ENCODE measurements at places on chromosomes 5 and 9.

- no peak for DNase-seq
Measured at GRCh38 chr5:33261305-33261704, 179.5 kb upstream of the TARS1 start.

- DNase-seq, result no peak
Measured at GRCh38 chr5:38447786-38448185, 108.7 kb downstream of the LIFR start.

DNA sequence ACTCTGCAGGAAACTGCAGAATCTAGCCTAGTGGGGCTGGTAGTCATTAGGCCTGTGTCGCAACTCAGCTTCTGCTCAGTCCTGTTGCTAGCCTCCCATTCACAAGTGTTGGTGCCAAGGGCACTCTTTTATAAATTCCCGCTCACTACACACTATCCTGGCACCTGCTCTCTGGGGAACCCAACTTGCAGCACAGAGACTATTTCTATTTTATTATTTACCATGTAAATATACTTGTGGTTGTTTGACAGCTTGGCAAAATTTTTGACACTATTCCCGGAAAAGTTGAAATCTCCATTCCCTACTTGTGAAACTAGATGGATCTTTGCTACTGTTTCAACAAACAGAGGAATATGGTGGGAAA lies 20.4 kb upstream of the SMC2 start:
- DNase-seq, result no peak

DNA sequence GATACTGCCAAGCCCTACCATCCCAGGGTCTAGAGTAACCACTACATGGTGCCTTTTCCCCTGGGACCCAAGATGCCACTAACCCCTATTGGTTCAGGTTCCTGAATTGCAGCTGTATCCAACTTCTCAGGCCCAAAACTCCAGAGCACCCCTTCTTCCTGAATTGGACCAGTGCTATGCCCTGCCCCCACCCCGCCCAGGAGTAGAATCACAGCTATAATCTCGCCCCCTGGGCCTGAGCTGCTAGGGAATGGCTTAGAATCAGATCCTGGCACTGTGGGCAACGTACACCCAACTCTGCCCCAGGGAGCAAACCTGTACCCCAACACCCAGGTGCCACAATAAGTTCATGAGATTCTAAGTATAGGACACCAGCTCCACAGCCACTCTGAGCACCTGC lies 206.3 kb downstream of the CACNA1B start:
- no peak for DNase-seq

- DNase-seq, result no peak
Measured at GRCh38 chr5:88558366-88558765, 289.7 kb upstream of the TMEM161B start.

DNA sequence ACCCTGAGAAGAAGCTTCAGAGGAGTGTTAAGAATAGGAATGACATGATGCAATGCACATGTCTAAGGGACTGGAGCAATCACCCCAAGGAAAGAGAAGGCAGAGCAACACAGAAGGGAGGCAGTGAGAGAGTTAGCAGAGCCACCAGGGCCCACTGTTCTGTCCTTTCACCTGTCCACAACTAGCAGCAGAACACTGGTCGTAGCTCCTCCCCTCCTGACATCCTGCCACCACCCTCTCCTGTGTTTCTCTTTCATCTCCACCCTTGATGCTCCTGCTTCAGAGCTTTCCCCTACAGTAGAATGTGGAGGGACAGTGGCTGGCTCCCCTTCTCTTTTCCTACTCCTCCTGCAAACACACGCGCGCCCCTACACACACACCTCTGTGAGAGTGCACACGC lies 483.4 kb upstream of the KIF2A start:
- DNase-seq, result no peak

DNA sequence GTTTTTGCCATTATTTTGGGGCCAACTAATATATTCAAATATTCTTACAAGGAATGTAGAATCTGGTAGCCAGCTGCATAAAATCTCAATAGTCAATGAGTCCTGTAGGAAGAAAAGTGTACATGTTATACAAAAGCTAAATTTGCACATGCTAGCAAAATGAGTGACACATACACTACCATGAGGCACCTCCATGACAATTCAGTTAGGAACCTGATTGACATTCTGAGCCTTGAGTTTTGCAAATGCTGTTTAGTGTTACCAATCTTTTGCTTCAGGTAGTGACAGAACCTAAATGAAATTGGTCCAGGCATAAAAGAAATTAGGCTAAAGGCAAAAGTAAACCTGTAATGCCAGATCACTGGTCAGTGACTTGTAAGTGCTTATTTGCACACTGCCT lies 6.8 kb upstream of the DAPK1 start:
- DNase-seq, result no peak

DNA sequence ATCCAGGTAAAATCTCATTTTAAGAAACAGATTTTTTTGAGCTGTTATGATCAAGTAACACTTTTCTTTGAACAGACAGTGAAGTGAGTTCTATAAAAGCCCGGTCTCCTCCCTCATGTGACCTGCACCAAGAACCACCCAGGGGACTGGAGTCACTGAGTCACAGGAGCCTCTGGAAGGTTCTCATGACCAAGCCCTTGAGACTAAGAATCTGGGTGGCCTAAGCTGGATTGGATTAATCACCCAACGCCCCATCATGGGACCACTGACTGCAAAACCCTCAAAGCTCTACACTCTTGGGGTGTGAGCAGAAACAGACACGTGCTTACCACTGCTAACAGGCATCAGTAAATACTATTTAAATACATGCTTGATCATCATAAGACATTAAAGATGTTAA lies 48.4 kb downstream of the SECISBP2 start:
- no peak for DNase-seq

DNA sequence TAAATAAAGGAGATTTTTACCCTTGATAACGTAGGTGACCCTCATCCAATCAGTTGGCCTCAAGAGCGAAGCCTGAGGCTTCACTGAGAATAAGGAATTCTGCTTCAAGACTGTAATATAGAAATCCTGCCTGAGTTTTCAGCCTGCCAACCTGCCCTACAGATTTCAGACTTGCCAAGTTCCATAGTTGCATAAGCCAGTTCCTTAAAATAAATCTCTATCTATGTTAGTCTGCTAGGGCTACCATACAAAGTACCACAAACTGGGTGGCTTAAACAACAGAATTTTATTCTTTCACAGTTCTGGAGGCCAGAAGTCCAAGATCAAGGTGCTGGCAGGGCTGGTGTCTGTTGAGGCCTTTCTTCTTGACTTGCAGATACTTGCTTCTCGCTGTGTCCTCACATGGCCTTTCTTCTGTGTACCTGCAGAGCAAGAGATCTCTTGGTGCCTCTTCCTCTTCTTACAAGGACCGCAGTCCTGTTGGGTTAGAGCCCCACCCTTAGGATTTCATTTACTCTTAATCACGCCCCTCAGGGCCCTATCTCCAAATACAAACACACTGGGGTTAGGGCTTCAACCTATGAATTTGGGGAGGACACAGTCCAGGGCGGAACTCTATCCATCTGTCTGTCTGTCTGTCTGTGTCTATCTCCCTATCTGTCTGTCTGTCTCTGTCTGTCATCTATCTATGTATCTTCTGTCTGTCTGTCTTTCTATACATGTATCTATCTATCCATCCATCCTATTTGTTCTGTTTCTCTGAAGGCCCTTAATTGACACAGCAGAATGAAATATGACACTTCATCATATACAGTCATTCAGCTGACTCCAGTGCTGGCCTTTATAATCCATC lies 17.0 kb upstream of the CMBL start:
- no peak for DNase-seq

GRCh38 chr5:138701678-138702077 lies 51.5 kb upstream of the CTNNA1 start:
- no peak for DNase-seq

DNA sequence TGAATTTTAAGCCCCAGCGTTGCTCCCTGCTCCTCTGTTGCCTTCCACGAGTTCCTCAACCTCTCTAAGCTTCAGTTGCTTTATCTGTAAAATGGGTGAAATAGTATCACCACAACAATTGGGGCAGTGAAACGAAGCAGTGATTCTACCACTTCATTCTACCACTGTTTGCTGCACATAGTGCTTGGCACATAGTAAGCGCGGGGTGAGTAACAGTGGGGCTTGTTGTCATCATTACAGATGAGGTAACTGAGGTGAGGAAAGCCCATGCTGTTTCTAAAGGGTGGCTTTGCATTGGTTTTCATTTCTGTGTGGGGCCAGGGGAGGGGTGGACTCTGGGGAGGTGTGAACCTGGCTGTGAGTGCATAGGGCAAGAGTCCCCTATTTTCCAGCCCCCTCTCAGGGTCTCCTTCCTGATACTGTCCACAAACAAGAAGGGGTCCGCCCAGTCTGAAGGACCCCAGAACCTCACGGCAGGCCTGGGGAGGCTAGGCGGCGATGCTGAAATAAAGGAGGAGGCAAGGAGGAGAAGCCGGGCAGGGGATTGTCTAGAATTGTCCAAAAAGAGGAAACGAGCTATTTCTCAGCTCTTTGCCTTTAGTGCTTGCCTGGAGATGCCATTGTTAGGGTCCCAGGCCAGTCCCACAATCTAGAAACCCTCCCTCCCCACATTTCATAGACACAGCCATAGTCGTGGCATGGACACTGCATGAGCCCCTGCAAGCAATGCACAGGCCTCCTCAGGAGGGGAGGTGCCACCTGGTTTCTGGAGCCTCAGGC lies 65.6 kb downstream of the IL6ST start:
- DNase-seq, result no peak

GRCh38 chr5:168749391-168750100 lies 170.4 kb upstream of the PANK3 start:
- DNase-seq, result no peak

DNA sequence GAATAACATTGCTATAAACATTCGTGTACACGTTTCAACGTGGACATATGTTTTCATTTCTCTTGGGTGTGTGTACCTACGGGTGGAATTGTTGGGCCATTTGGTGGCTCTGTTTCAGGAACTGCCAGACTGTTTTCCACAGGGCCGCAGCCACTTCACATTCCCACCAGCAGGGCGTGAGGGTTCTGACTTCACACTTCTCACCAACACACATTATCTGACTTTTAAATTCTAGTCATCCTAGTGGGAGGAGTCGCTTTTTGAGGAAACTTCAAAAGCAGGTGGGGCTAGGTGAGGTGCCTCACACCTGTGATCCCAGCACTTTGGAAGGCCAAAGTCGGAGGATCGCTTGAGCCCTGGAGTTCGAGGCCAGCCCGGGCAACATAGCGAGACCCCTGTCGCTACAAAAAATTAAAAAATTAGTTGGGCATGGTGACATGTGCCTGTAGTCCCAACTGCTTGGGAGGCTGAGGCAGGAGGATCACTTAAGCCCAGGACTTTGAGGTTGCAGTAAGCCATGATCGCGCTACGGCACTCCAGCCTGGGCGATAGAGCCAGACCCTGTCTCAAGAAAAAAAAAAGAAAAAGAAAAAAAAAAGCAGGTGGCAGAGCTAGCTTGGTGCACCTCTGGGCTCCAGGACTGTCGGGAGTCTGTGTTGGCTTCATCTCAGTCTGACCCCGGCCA lies 28.5 kb downstream of the TSPAN17 start:
- DNase-seq, result no peak

- DNase-seq, result no peak
Measured at GRCh38 chr5:31113101-31113500, 80.4 kb upstream of the CDH6 start.

DNA sequence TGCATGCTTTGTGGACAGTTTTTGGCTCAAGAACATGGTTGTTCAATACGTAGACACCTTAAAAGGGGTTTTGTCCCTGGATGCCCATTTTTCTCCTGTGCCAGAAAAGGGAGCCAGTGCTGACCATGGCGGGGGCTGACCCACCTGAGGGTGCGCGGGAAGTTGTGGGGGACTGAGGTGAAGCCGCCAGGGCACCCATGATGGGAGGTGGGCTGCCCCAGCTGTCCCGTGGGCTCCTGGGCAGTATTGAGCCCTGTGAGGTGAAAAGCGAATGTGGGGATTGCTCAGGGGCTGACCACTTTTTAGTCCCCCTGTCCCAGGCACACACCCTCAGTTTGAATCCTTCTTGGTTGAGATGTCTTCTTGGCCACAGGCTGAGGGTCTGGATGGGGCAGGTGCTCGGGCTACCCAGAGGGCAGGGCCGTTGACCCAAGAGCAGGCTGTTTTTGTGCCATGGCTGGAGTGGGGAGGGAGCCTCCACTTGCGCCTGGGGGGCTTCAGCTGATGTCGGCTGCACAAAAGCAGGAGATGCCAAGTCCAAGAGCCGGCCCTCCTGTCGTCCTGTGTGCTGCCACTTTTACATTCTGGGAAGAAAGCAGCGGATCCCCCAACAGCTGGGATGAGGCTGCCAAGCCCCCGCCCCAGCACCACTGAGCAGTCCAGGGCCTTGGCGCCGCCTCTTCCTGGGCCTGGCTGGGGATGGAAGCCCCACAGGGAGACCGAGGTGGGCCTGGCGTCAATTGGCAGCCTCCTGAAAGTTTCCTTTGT lies 120.1 kb downstream of the WNK2 start:
- DNase-seq, result no peak

- no peak for DNase-seq
Measured at GRCh38 chr9:101026824-101027223, 1.7 kb upstream of the PLPPR1 start.

DNA sequence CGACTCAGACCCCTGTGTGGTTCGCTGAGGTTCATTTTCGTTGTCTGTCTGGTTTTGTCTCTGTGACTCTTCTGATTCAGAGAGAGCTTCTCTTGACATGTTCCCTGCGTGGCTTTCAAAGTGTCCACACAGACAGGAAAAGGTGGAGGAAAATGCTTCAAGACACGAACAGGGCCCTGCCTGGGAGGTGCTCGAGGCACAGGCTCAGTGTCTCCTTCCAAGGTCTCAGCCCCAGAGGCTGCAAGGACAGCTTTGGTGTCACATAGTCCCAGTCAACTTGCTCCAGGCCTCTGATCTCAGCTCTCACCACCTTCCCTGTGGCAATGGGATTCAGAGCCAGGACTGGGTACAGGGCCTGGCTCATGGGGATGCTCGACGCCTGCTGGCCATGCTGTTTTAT lies 51.6 kb upstream of the SARDH start:
- DNase-seq, result no peak

- no peak for DNase-seq
Measured at GRCh38 chr5:1952444-1953099, 69.8 kb upstream of the IRX4 start.

GRCh38 chr9:38318759-38319495 lies 73.6 kb upstream of the ALDH1B1 start:
- DNase-seq, result no peak

GRCh38 chr9:124266826-124267201 lies 9.1 kb downstream of the NEK6 start:
- DNase-seq, result no peak

GRCh38 chr5:138610918-138611677 lies 35.9 kb upstream of the HSPA9 start:
- DNase-seq, result no peak

GRCh38 chr9:34240006-34240405 lies 61.2 kb downstream of the UBAP1 start:
- no peak for DNase-seq

- DNase-seq, result no peak
Measured at GRCh38 chr5:79992891-79993657, 2.0 kb upstream of the MTX3 start.

Data from CD4-positive, alpha-beta T cell treated with Interleukin-6 for 4 hours (primary cell).